ENCODE measurements at places on chromosomes 13 and 19. TPM values are rescaled to one million over a fixed set of nuclear protein-coding genes. Genes with fewer than 3 reads are reported as not detected.

DNA sequence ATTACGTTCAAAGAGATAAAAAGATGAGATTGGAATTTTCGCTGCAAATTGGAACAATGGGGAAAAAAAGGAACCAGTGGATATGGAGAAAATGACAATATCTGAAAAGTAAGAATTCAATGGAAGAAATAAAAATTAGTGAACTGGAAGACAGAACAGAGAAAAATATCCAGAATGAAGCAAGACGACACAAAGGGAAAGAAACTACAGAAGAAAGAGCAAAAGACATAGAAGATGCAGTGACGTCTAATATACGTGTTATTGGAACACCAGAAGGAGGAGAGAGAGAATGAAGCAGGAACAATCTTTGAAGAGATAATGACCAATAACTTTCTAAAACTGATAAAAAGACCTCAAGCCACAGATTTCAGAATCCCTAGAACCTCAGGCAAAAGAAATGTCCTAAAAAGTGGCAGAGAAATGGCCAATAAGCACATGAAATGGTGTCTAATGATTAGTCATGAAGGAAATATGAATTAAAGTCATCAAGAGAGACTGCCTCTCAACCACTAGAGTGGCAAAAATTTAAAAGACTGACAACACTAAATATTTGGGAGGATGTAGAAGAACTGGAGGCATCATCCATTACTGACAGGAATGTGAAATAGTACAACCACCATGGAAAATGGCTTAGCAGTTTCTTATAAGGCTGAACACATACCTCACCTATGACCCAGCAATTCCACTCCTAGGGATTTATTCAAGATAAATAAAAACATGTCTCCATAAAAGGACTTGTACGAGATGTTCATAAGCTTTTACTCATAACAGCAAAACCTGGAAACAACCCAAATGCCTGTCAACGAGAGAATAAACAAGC is 56.5 kb downstream of the GADD45B start:
- no peak for DNase-seq

Gene NLRP11
- 0.52 TPM for total RNA-seq

DNA sequence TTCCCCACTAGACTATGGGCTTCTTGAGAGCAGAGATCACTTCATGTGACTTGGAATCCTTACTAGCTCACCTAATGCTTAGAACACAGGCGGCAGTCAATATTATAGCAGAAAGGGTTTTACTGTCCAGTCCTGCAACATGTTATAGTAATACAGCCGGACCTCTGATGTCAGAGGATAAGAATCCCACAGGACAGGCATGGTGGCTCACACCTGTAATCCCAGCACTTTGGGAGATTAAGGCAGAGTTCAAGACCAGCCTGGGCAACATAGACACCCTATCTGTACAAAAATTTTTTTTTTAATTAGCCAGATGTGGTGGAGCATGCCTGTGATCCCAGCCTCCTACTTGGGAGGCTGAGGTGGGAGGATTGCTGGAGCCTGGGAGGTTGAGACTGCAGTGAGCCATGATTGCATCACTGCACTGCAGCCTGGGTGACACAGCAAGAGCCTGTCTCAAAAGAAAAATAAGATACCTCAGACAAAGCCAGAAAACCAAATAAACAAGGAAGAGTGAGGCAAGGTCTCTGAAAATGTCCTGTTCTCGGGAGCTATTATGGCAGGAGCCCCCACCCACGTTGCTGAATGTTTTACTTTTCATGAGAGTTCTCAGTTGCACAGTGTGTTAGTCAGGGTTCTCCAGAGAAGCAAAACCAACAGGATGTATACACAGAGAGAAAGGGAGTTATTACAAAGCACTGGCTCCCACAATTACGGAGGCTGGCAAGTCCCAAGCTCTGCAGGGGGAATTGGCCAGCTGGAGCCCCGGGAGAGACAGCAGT is 100.8 kb downstream of the UBL3 start:
- DNase-seq, result no peak

DNA sequence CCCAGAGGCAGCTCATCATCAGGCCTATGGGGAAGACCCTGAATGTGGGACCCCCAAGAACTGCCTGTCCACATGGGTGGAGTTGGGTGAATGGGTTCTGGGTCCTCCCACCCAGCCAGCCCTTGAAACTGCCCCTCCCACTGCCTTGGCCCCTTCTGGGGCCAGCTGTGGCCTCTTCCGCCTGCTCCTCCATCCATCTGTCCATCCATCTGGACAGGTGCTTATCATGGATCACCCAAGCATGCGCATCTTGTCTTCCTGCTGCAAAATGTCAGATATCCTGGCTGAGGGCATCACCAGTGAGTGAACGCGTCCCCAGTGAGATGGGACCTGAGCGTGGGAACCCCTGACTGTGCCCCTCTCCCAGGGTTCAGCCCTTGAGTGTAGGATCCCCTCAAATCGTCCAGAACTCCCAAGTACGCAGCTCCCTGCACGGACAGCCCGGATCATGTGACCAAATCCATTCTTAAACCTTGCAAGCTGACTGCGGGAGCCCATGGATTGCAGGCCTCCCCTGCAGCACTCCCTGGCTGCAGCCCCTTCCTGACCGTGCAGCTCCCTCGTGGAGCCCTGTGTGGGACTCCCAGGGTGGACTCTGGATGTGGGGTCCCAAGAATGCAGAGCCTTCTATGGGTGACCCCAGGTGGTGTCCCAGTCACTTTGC is 2.0 kb downstream of the STXBP2 start:
- no peak for DNase-seq

Gene ZNF497
- total RNA-seq, result 3.4 TPM

Gene COG6
- 33.6 TPM for total RNA-seq

DNA sequence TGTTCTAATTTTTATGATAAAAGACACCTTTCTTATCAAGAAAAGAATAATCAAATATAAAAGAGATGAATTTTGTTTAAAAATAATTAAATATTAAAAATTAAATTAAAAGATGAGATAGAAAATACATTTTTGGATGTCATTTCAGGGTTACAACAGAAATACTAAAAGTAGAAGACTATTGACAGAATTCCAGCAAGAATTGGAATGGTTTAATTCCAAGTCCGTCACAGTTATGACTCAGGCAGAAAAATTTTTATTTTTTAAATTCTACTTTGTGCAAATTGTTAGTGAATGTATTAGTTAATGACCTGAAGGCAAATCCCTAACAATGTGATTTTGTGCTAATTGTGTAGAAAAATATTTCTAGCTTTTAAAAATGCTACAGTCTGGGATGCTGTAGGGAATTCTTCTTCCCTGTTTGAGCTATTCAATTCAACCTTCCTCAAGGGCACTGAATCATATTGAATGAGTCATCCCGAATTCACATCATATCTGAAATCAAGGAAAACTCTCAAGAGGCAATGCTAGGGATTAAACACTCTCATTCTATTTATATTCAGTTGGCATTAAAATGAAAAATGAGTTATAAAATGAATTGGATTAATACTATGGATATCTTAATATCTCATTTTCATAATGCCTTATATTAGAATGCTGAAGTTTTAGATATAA is 633.5 kb upstream of the ATXN8OS start:
- DNase-seq, result no peak

DNA sequence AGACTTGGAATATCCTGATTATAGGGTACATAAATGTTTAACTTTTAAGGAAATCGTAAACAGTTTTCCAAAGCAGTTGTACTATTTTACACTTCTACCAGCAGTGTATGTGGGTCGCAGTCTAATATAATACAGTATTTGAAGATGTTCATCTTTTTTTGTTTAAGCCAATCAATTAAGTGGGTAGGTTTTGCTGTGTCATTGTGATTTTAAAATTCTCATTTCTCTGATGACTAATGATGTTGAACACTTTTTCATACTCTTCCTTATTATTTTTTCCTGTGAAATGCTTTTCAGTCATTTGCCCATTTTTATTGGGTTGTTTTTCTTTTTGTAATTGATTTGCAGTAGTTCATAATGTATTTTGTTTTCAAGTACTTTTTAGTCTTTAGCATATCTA is 2689.7 kb downstream of the PCDH9 start:
- no peak for DNase-seq

- no peak for DNase-seq
Measured at GRCh38 chr13:32838945-32839344, 177.3 kb upstream of the KL start.

- DNase-seq, result no peak
Measured at GRCh38 chr19:12494260-12494860, 9.7 kb upstream of the ZNF709 start.

Gene ZNF549
- total RNA-seq, result 10.1 TPM

DNA sequence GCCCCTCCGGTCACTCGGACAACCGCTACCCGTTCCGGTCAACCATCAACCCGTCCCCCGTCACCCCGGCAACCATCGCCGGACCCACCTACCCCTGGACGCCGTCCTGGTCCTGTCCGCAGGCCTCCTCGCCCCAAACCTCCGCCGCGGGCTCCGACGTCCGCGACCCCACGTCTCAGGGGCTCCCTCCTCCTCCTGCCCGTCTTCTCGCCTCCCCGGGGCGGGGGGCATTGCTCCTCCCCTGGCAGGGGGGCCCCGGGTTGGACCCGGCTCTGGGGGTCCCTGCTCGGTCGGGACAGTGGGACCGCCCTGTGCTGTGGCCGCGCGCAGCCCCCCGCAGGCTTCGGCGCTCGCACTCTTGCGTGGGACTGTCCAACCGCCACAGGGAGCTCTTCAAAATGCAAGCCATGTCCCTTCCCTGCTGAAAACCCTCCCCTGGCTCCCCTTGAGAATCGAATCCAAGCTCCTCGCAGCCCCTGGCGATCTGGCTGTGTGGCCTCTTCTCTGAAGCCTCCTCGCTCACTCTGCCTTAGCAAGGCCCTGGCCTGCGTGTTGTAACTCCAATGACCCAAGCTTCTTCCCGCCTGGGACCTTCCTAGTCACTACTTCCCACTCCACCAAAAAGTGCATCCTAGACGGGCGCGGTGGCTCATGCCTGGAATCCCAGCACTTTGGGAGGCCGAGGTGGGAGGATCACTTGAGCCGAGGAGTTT is 8.4 kb downstream of the EPHX3 start:
- DNase-seq, result peak; percentile 26

GRCh38 chr13:23350009-23350408 is 83.5 kb downstream of the SACS start:
- no peak for DNase-seq

Gene ZNF708
- total RNA-seq, result 9.7 TPM

DNA sequence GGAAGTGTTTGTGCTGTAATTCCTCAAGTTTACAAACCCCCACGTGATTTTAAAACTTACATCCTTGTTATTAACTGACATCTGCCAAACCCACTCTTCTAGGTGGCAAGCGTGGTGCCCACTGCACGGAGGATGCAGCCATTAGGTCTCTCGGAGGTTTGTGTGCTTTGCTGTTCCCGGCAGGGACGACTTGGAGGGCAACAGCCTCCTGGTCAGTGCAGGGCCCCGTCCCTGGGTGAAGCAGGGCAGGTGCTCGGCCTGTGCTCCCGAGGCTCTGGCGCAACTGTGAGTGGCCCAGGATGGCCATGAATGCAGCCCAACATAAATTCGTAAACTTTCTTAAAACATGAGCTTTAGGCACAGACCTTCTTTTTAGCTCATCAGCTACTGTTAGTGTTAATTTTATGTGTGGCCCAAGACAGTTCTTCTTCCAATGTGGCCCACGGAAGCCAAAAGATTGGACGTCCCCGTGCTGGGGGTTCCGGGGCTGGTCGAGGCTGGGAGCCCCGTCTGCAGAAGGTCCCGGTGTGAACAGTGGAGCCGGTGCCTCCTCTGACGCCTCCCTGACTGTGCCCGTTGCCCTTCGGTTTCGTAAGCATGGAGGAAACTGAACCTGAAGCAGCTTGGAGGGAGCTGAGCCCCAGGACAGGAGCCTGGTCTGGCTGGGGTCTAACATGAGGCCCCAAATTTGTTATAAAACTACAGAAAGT is 11.9 kb downstream of the GAS6 start:
- DNase-seq, result no peak

DNA sequence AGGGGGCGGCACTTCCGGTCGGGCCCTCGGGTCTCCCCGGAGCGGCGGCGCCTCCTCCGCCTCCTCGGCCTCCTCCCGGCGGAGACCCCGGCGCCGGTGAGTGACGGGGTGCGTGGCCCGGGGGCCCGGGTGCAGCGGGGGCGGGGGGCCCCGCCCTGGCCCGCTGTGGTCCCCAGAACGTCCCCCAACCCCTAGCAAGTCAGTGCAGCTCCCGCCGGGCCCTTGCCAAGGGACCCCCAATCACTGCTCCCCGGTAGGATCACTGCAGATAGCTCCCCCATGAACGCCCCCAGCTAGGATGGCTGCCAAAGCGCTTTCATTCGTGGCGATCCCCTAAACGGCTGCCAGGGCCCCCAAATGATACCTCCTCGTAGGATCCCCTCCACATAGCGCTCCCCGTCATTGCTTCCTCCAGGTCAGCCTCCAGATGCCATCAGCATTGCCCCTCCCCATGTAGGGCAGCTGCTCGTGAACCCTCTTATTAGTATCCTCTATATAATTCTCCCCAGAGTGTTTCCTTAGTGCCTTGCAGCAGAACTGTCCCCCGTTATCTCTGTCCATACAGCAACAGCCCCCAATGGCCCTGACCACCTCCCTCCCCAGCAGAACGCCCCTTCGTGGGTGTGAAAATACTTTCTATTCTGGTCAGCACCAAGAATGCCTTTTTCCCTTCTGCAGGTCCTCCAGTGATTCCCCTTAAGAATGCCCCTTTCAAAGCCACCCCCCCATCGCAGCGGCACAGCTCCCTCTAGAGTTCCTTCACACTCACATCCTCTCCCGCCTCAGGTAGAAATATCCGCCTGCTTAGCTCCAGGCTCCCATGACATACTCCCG is at the start of gene ZNF865:
Gene ZNF865, plus strand, starts transcription at position 11 of the 834 bp plus-strand sequence. CDS start 7,972 bp downstream, outside the sequence.
- DNase-seq, result peak; percentile 90

Gene KIR2DL1
- total RNA-seq, result not detected

DNA sequence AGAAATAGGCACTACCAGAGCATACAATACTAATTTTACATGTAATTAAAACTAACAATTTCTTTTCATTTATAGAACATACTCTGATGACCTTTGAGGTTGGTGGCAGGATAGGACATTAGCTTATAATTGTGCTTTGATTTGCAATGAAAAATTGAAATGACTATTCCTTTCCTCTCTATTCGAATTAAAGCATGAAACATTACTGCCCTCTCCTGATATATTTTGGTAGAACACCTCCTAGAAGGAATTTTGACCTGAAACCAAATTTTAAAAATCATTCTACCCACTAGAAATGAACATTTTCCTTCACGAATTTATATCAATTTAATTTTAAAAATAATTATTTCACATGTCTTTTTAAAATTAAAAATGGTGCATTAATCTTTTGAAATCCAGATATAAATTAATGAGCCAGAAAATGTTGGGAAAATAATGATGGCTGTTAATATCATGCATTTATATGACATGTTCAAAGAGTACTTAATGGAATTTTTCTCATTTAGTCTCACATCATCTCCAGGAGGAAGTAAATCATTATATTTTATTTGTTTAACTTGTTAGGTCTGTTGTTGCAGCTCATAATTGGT is 556.3 kb upstream of the ARGLU1 start:
- DNase-seq, result peak; percentile 22

GRCh38 chr13:65387743-65388347 is 1842.3 kb downstream of the PCDH9 start:
- DNase-seq, result no peak

DNA sequence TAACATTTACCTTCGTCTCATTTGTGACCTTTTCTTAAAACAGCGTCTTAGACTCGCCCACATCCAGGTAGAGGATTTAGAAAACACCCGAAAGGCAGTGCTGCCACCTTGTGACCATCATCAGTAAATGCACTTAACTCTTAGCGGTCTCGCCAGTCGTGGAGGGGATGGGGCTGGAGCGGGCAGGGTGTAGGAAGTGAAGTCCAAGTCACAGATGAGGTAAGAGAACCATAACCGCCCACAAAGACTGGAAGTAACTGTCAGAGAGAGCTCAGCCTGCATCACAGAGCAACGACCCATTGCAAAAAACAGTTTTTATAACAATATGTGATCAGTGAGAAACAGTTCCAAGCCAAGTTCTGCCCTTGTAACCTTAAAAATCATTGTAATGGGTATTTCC is 10.7 kb upstream of the CEACAM3 start:
- peak; percentile 88 for DNase-seq

GRCh38 chr13:76762721-76763120 is 123.5 kb downstream of the KCTD12 start:
- DNase-seq, result no peak

Gene LRP3
- 39.4 TPM for total RNA-seq

Measured in A673 (cell line).